A375 (cell line): ENCODE measurements at places on chromosomes 4 and X. TPM values are rescaled to one million over a fixed set of nuclear protein-coding genes. Genes with fewer than 3 reads are reported as not detected.

The L1CAM gene
- 41.7 and 45.7 TPM in 2 replicates for total RNA-seq

The GABRE gene
- 1.4 and 2.7 TPM in 2 replicates for total RNA-seq

The NUDT10 gene
- 0.15 and 0.19 TPM in 2 replicates for total RNA-seq

The CXorf49 gene
- not detected in 2 replicates for total RNA-seq
